ENCODE measurements at places on chromosomes 2 and 18.

DNA sequence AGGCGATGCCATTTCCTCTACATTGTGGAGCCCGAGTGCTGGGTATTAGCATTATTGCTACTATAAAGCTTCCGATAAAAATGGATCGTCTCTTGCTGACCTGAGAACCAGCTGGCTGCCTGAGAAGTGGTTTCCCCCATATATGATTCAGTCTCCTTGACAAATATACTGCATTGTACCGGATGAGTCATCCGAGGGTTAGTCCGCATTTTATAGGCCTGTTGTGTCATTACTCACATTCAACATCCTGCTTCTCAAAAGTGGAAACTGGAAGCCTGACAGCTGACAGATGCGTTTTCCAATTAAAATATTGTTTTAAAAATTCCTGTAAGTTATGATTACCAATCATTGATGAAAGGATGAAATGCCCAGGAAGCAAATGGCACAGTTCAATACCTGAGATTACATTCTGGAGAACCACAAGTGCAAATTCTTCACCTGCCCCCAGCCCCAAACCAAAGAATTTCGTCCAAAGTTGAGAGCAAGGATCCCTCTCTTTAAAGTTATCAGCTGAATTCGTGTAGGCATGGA is 65.7 kb downstream of the SPRED2 start:
- DNase-seq, result peak; percentile 36

GRCh38 chr18:61657066-61657732 is 235.6 kb downstream of the RNF152 start:
- no peak for DNase-seq

GRCh38 chr2:236843161-236843968 is 242.3 kb upstream of the COPS8 start:
- DNase-seq, result no peak

DNA sequence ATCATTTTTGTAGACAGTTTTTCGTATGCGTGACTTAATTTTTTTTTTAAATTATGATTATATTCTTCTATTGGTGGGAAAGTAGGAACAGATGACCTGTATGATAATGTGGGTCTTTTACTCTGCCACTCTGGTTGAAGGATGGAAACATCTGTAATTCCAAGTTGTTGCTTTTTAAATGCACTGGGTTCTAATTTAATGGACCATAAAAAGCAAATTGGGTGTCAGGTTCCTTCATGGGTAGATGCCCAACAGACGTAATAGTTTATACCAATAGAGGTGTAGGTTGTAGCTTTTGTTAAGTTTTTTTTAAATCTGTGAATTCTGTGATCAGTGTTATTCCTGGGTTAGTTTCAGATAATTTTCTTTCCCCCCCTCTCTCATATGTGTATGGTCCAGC is 117.6 kb downstream of the MAP4K4 start:
- DNase-seq, result no peak

GRCh38 chr2:207238831-207239701 is 73.3 kb upstream of the KLF7 start:
- DNase-seq, result no peak

- DNase-seq, result no peak
These were observed 11.7 kb upstream of the SEMA4C start for GRCh38 chr2:96881349-96882195.

DNA sequence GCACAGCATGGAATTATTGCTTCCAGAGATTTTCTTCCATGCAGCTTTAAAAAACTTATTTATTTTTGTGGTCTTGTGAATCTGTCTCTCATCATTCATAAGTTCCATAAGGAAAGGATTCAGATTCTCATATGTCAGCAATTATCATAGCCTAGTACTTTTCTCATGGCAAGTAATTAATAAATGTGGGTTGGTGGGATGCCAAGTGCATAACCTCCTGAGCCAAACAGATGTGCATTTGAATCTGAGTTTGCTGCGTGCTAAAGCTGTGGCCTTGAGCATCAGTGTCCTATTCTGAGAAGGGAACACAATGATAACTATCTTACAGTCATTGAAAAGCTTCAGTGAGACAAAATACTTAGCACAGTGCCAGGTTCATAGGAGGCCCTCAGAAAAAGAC is 331.9 kb downstream of the PDE11A start:
- no peak for DNase-seq

DNA sequence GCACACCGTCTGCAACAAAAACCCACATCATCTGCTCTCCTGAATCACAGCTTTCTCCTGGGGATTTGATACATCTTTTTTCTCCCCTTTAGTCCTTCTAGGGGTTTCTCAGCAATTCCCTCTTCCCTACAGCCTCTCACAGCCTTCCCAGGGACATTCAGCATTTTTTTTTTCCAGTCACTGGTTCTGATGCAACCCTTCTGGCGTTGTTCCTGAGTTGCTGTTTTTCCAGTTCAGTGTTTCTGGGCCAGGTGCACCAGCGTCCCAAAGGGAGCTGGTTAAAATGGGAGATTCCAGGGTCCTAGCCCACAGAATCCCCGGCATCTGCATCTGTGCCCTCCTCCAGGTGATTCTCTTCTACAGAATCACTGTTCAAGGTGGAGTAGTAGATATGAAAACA is 36.1 kb downstream of the ADCY3 start:
- DNase-seq, result no peak

- DNase-seq, result peak; percentile 22
These were observed 92.8 kb upstream of the MSH2 start for GRCh38 chr2:47309952-47310800.

GRCh38 chr2:217206907-217207698 is 347.2 kb upstream of the TNP1 start:
- DNase-seq, result no peak

DNA sequence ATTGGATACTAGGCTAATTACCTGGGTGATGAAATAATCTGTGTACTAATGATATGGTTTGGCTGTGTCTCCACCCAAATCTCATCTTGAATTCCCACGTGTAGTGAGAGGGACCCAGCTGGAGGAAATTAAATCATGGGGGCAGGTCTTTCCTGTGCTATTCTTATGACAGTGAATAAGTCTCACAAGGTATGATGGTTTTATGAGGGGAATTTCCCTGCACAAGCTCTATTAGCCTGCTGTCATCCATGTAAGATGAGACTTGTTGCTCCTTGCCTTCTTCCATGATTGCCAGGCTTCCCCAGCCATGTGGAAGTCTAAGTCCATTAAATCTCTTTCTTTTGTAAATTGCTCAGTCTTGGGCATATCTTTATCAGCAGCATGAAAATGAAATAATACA is 394.1 kb upstream of the SYT4 start:
- DNase-seq, result no peak

Data from NCI-H146 (cell line).